NCI-H2107 (cell line): ENCODE measurements at places on chromosomes 11 and 22.

- no peak for DNase-seq
Observed at GRCh38 chr22:23283591-23284503, 103.5 kb downstream of the BCR start.

- DNase-seq, result no peak
Observed at GRCh38 chr11:45414088-45414487, 127.9 kb upstream of the SYT13 start.

DNA sequence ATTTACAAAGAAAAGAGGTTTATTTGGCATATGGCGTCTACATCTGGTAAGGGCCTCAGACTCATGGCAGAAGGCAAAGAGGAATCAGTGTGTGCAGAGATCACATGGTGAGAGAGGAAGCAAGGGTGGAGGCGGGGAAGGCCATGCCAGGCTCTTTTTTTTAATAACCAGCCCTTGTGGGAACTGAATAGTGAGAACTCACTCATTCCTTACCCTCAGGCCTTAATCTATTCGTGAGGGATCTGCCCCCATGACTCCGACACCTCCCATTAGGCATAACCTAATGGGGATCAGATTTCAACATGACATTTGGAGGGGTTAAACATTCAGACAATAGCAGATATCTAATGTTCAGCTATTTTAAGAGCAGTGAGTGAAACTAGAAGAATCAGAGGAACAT lies 55.7 kb downstream of the ATM start:
- DNase-seq, result no peak

GRCh38 chr11:69075421-69076128 lies 26.8 kb downstream of the TPCN2 start:
- DNase-seq, result no peak

- no peak for DNase-seq
Observed at GRCh38 chr11:11043721-11044120, 185.9 kb upstream of the ZBED5 start.

DNA sequence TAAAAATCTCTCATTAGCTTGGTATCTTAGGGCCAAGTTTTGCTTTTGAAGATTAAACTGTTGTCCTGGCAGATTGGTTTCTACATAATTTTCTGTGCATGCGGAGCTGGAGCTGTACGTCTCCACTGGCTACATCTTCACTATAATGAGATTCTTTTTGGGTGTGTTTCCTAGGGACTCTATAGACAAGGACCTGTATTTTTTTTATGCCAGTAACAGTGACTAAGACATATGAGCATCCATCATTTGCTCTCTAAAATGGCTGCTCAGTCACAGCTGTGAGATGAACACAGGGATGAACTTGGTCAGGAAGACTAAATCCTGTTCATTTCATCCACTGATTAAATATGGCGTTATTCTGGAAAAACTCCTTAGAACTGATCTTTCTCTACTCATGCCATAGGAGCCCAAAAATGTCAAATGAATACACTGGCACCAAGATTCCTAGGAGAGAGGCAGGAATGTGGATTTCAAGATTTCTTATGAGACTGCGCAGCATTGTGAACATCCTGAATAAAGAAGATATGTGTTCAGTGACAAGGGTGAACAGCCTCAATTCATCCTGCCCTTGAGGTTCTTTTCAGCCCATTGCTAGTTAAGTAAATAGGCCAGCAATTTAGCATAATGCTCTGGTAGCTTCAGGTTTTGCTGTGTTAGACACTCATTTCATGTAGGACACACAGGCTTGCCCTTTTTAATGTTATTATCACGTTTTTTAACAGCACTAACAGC lies 168.2 kb downstream of the NCAM1 start:
- DNase-seq, result no peak

DNA sequence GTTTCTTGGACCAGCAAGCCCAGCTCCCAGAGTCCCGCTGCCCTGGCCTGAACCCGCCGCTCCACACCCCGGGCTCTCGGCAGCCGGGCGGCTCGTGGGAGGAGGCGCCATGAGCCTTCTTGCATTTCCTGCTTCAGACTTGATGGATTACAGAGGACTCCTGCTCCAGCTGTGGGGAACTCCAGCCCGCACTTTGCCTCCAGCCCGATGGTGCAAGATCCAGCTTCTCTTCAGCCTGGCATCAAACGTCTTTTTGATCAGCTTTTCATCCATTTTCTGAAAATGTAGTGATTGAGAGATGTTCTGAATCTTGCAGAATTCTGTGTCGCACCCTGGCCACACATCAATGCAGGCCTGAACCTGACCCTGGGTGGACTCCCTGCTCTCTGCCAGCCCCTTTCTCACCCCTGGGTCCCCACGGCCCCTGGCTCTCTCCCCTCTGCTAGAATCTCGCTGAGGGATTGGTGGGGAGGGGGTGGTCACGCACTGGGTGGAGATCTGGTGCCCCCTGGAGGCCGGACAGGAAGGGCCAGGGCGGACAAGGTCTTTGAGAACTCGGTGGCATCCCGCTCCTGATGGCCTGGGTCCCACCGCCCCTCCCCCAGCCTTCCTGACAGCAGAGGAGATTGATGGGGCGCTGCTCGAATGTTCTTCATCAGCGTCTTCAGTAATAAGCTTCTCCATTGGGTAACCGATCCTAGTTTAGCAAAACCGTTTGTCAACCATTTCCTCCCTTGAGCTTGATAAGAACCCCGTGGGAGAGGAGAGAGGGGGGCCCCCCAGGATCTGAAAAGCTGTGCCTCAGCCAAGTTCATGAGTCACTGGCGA lies 12.1 kb upstream of the NFAM1 start:
- peak; percentile 25 for DNase-seq

DNA sequence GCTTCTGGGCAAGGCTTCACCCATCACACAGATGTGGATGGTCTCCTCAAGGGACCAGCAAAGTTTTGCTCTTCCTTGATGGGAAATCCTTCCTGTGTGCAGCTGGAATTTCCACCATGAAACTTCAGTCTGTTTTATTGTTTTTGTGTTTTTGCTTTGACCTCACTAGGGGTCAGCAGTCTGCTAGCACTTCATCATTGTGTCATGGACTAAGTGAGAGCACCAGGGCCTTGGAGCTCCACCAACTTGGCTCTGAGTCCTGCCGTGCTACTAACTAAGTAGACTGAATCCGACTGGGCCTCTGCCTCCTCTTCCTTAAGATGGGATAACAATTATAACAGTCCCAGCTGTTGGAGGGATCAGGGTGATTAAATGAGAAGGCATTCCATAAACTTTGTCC lies 305.8 kb upstream of the NCAM1 start:
- DNase-seq, result no peak

- DNase-seq, result no peak
Observed at GRCh38 chr11:2538951-2539350, 94.1 kb downstream of the KCNQ1 start.

- DNase-seq, result no peak
Observed at GRCh38 chr11:123477205-123477907, 47.3 kb downstream of the GRAMD1B start.

DNA sequence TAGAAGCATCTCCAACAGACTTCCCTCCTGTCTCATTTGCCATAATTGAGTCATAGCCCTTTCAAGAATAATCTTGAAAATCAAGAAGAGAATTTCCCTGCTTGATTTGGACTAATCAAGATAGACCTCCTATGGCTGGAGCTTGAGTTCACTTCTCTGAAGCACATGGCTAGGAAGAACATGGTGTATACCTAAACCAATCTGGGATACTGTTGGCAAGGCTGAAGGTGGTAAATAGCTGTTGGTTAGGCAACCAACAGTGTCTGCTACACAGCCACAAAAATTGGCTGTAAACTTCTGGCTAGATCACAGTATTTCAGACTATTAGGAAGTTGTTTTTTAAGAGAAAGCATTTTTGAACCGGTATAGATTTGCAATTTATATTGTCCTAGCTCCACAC lies 4.9 kb downstream of the CRYAB start:
- DNase-seq, result no peak

DNA sequence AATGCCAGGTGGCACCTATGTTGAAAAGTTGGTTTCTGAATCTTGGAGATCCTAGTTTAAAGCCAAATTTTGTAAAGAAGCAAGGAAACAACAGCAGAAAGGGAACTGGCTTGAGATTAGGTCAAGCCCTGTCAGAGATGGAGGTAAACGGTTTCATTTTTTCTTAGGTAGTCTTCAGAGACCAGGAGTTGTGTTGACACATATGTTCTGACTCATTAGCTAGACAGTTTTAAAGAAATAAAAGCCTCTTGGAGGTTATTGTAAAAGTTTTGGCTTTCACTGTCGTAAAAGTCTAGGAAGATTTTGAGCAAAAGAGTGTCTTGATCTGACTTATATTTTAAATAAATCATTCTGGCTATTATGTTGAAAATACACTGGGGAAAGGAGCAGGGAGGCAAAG lies 151.5 kb upstream of the CTSC start:
- no peak for DNase-seq

DNA sequence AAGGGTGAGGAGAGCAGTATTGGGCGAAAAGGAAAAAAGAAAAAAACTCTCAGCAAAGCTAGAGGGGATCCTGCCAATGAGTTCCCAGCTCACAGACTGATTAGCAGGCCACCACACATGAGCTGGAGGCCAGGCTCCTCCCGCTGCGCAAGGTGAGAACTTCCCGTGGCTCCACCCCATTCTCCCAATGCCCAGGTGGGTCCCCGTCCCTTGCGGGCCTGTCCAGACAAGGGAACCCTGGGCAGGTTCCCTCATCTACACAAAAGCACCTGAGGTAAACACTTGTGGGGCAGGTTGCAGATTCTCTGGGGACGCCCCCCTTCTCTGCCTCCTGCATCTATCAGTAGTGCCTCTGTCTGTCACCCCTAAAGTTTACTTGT lies 46.5 kb downstream of the CDPF1 start:
- DNase-seq, result no peak

DNA sequence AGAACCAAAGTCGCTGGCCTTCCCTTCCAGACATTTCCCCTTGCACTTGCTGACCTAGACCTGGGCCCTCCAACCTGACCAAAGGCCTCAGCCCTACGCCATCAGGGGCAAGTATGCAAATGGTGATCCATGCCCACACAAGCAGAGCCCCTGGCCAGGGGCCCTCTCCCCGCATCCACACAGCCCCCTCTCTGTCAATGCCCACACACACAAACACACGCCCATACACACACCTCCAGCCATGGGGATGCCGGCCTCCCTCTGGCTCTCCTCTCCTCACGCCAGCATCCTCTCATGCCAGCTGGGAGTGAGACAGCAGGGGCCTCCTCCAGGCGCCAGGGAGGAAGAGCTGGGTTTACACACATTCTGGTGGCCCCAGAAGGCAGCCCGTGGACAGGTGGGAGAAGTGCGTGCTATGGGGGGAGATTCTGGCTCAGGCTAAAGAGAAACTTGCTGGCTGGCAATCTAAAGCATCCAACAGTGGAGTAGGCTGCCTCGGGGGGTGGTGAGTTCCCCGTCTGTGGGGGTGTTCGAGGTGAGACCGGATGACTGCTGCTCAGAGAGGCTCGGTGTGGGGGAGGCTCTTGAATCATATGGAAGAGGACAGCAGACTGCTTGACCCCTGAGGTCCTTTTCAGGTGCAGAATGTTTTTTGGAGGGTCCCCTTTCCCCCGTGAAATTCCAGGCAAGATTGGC lies 4.8 kb downstream of the NRXN2 start:
- DNase-seq, result no peak

GRCh38 chr11:76805206-76805913 lies 22.2 kb downstream of the TSKU start:
- no peak for DNase-seq

GRCh38 chr22:26610996-26611395 lies 6.8 kb downstream of the CRYBB1 start:
- no peak for DNase-seq

GRCh38 chr11:18313965-18314763 lies 7.8 kb downstream of the HPS5 start:
- no peak for DNase-seq

DNA sequence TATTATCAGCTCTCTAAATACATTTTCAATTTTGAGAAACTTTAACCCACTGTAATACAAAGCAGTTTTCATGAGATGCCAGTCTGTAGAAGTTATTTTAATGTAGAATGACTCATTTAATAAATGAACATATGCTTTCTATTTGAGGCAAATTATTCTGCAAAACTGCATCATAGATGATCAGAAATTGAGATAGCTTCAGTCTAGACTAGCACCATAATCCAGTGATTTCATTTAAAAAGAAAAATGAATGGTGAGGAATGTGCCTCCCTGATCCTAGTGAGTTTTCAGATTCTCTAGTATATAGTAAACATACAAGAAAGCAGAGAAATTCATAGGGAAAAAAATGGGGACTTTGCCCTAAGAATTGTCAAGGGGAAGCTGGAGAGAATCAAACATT lies 66.1 kb downstream of the OR5AK2 start:
- no peak for DNase-seq

DNA sequence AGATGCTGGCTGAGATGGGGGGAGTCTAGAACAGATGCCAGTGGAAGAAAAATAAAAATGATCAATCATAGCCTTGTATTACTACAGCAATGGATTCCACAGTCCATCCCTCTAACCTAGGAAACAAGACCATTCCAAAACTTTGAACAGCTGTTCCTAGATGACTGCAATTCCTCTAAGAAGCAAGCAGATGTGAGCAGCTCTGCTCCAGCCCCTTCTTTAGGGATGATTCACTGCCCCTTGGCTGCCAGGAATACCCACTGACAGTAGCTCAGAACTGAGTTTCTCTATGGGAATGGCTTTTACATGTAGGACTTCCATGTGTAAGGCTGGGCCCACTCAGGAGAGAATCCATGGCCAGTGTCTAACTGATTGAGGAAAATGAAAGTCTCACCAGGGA lies 943.9 kb downstream of the OPCML start:
- no peak for DNase-seq

- DNase-seq, result no peak
Observed at GRCh38 chr11:129785383-129786111, 30.1 kb upstream of the TMEM45B start.

- no peak for DNase-seq
Observed at GRCh38 chr11:78344676-78345075, 72.9 kb downstream of the GAB2 start.

GRCh38 chr22:45867906-45868555 lies 108.9 kb downstream of the WNT7B start:
- DNase-seq, result no peak

DNA sequence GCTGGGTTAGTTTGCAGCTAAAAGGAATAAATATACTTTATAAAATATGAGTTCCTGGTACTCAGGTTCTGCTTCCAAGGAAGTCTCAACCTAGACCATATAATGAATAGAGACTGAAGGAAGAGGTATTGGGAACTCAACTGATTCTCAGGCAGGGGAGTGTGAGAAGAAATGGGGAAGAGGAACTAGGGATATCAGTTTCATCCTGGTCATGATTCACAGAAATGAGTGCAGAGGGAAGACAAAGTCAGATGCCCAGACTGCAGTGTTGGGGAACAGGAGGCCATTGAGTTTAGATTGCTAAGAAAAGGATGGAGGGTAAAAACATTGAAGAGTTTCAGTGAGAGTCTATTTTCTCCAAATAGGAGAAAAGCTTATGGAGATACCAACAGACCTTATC lies 28.8 kb downstream of the PLAAT5 start:
- no peak for DNase-seq

DNA sequence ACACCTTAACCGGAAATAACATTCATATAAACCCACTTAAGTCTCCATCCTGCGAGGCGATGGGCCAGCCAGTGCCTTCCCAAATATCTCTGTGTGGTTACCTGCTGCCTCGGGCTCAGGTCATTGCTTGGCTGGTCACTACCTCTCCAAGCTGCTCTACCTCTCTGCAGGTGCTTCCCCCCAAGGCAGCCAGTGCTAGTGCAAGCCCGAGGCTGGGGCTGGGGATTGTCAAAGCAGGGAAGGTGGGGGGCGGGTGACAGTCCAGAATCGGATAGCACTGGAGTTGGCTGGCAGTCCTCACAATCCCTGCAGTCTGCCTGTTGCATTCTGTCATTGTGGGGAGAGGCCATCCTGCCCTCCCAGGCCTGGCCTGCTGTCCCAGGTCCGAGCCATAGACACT lies 11.1 kb downstream of the MCHR1 start:
- DNase-seq, result no peak

- DNase-seq, result no peak
Observed at GRCh38 chr11:125327518-125328224, 163.1 kb downstream of the PKNOX2 start.
